ENCODE measurements at places on chromosomes 7 and 10. TPM values are rescaled to one million over a fixed set of nuclear protein-coding genes. Genes with fewer than 3 reads are reported as not detected.

GRCh38 chr7:121271916-121272315 is 56.9 kb upstream of the WNT16 start:
- H3K27me3 ChIP-seq: no peaks in the 10 kb centered on the region
- H3K36me3 ChIP-seq: no peaks in the 10 kb centered on the region
- H3K4me3 ChIP-seq: no peak overlapping the region
- DNase-seq: no peak

DNA sequence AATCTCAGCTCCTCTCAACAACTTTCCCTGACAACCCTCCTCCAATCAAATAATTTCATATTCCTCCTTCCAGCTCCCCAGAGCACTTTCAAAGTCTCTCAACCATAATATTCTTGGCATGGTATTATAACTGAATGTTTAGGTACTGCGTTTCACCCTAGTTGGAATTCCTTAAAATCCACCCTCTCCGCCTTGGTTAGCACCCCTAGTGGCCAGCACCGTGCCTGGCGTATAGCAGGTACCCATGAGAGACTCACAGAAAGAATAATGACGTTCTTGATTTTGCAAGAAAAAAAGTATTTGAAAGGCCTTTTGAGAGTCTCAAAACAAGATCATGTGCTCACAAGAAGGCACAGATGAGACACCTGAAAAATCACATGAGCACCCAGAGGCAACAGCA is 50.9 kb downstream of the GLI3 start:
- peaks cover 4% of the 10 kb centered on the region for H3K36me3 ChIP-seq
- peak; percentile 61 for DNase-seq
- peaks cover 27% of the 10 kb centered on the region for H3K4me1 ChIP-seq
- no peaks in the 10 kb centered on the region for H3K27me3 ChIP-seq
- H3K27ac ChIP-seq: no peak overlapping the region
- no peak overlapping the region for H3K4me3 ChIP-seq

ACTR3C gene
- 1.5 TPM for total RNA-seq

STEAP1B gene
- 5.4 TPM for total RNA-seq

- no peak overlapping the region for H3K27ac ChIP-seq
- H3K36me3 ChIP-seq: peaks cover 20% of the 10 kb centered on the region
- H3K4me3 ChIP-seq: no peak overlapping the region
- no peak for DNase-seq
- peaks cover 21% of the 10 kb centered on the region for H3K4me1 ChIP-seq
Observed at GRCh38 chr7:151135525-151135845, 32.0 kb downstream of the GBX1 start.

- peaks cover 9% of the 10 kb centered on the region for H3K4me1 ChIP-seq
- peaks cover 16% of the 10 kb centered on the region for H3K36me3 ChIP-seq
- no peak for DNase-seq
- H3K27me3 ChIP-seq: no peaks in the 10 kb centered on the region
- no peak overlapping the region for H3K27ac ChIP-seq
Observed at GRCh38 chr10:72132854-72133253, 44.5 kb upstream of the SPOCK2 start.

GRCh38 chr10:113665806-113666354 is 2.0 kb upstream of the NRAP start:
- no peak overlapping the region for H3K4me3 ChIP-seq
- no peak overlapping the region for H3K27ac ChIP-seq
- 0 out of 2 replicates have a peak, but pooled peaks cover 3% of the 10 kb centered on the region for H3K4me1 ChIP-seq

GRCh38 chr7:66682350-66683093 is 53.8 kb downstream of the KCTD7 start:
- peak overlapping the region; percentile 78 for H3K4me3 ChIP-seq
- no peak overlapping the region for H3K27ac ChIP-seq
- peaks cover 12% of the 10 kb centered on the region for H3K4me1 ChIP-seq
- peak; percentile 48 for DNase-seq
- no peaks in the 10 kb centered on the region for H3K36me3 ChIP-seq
- H3K27me3 ChIP-seq: peaks cover 8% of the 10 kb centered on the region

GHRHR gene
- total RNA-seq: 4.0 TPM

AGAP9 gene
- total RNA-seq: 14.2 TPM

ANKRD30A gene
- total RNA-seq: not detected

TFPI2 gene
- total RNA-seq: 10.4 TPM

- no peak for DNase-seq
- H3K36me3 ChIP-seq: no peaks in the 10 kb centered on the region
- H3K27ac ChIP-seq: peak overlapping the region; percentile 94
- no peaks in the 10 kb centered on the region for H3K27me3 ChIP-seq
- peaks cover 23% of the 10 kb centered on the region for H3K4me1 ChIP-seq
Observed at GRCh38 chr10:110872984-110873923, 1.5 kb downstream of the PDCD4 start.

CALHM3 gene
- total RNA-seq: 0.18 TPM

HPSE2 gene
- 0.60 TPM for total RNA-seq

DNA sequence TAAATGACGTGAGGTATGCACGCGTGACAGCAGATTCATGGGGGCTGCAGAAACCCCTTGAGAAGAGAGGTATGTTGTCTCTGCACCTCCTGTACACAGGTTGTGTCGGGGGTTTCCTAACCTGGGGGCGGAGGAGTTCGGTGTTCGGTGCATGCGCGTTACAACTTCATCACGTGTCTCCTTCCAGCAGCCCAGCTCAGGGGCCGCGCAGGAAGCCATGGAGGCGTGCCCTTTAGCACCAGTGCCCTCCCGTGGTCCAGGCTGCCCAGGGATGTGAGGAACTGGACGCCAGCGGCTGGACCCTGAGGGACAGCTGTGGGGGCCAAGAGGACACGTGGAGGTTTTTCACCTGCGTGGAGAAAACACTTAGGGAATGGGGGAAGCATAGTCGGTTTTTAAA is 186.4 kb downstream of the EBF3 start:
- H3K27ac ChIP-seq: no peak overlapping the region
- H3K27me3 ChIP-seq: no peaks in the 10 kb centered on the region
- H3K4me3 ChIP-seq: no peak overlapping the region
- H3K4me1 ChIP-seq: no peaks in the 10 kb centered on the region

DNA sequence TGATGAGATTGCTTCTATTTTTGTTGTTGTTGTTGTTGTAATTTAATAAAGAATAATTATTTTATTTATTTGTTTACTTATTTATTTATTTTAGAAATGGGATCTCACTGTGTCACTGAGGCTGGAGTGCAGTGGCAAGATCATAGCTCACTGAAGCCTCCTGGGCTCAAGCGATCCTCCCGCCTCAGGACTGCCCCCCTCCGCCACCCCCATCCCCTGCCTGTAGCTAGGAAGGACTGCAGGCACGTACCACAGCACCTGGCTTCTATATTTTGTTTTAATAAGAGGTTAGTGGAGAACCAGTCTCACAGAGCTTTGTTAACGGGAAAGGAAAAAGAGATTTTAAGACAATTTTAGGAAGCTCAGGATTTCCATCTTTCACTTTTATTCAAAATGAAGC is 19.5 kb upstream of the SMC3 start:
- peaks cover 11% of the 10 kb centered on the region for H3K4me1 ChIP-seq
- DNase-seq: no peak
- no peaks in the 10 kb centered on the region for H3K27me3 ChIP-seq
- no peaks in the 10 kb centered on the region for H3K36me3 ChIP-seq
- no peak overlapping the region for H3K4me3 ChIP-seq

DNA sequence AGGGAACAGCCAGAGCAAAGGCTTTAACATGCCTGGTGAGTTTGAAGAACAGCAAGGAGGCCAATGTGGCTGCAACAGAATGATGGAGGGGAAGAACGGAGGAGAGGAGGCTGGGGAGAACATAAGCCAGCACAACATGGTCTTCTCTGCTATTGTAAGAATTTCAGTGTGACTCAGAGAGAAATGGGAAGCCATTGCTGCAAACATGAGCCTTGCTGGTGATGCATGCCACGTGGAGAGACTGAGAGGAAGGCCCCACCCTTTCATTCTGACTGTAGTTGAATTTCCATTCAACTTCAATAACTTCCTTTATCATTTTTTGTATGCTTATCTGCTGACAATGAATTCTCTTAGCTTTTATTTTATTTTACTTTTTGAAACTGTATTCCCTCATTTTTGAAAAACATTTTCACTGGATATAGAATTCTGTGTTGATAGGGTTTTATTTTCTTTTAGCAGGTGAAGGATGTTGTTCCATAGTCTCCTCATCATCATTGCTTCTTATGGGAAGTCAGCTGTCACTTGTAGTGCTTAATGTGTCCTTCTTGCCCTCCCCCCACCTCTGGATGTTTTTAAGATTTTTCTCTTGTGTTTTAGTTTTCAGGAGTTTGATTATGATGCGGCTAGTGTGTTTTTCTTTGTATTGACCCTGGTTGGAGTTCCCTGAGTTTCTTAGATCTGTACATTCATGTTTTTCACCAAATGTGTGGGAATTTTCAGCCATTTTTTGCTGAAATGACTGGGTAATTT is 46.4 kb upstream of the LEP start:
- H3K4me1 ChIP-seq: peaks cover 18% of the 10 kb centered on the region
- H3K27me3 ChIP-seq: peaks cover 57% of the 10 kb centered on the region
- DNase-seq: no peak
- no peak overlapping the region for H3K27ac ChIP-seq
- H3K36me3 ChIP-seq: peaks cover 20% of the 10 kb centered on the region

- no peak overlapping the region for H3K4me3 ChIP-seq
- H3K4me1 ChIP-seq: peaks cover 41% of the 10 kb centered on the region
- peak overlapping the region; percentile 48 for H3K27ac ChIP-seq
- DNase-seq: no peak
Observed at GRCh38 chr10:74021248-74022055, 23.5 kb downstream of the VCL start.

SMKR1 gene
- total RNA-seq: 0.50 TPM

DNA sequence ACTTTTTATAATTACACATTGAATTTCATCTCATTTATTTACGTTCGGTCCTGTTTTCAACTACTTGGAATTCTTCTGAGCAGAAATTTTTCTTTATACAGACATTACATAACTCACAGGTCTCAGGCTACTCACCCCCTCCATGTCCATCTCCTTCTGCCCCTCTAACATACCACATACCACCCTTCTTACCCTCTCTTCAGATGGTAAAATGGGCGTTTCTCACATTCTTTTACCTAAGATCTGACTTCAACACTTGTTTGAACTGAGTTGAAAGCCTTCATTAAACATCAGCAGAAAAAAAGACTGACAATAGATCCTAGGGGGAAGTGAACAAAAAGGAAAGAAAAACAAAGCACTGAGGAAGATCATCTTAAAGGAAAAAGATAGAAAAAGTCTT is 309.7 kb downstream of the CTNNA3 start:
- H3K27ac ChIP-seq: no peak overlapping the region
- DNase-seq: no peak
- no peaks in the 10 kb centered on the region for H3K36me3 ChIP-seq
- H3K4me1 ChIP-seq: peaks cover 25% of the 10 kb centered on the region
- H3K27me3 ChIP-seq: no peaks in the 10 kb centered on the region

GRCh38 chr7:127769696-127770400 is 117.9 kb downstream of the SND1 start:
- no peak overlapping the region for H3K27ac ChIP-seq
- no peak for DNase-seq

FAM237B gene
- total RNA-seq: not detected

KCNIP2 gene
- 5.2 TPM for total RNA-seq

UCN3 gene
- not detected for total RNA-seq

EBLN1 gene
- total RNA-seq: not detected

Data from WTC11 (cell line).